ENCODE measurements at places on chromosomes 2 and 18. TPM values are rescaled to one million over a fixed set of nuclear protein-coding genes. Genes with fewer than 3 reads are reported as not detected.

POTEJ gene
- total RNA-seq: not detected

- no peak for DNase-seq
- peaks cover 10% of the 10 kb centered on the region for H3K27me3 ChIP-seq
- no peaks in the 10 kb centered on the region for H3K4me1 ChIP-seq
- 0 out of 2 replicates have a peak, but pooled peaks cover 3% of the 10 kb centered on the region for H3K36me3 ChIP-seq
- no peak overlapping the region for H3K4me3 ChIP-seq
Observed at GRCh38 chr2:110107092-110108079, 8.2 kb downstream of the MALL start.

- peaks cover 22% of the 10 kb centered on the region for H3K36me3 ChIP-seq
- H3K4me3 ChIP-seq: no peak overlapping the region
- H3K4me1 ChIP-seq: peaks cover 71% of the 10 kb centered on the region
- DNase-seq: no peak
- peaks cover 39% of the 10 kb centered on the region for H3K27me3 ChIP-seq
Observed at GRCh38 chr2:119111115-119111975, 47.2 kb downstream of the C1QL2 start.

LONRF2 gene
- total RNA-seq: 0.33 TPM

APOB gene
- 1.5 TPM for total RNA-seq

TMEM178A gene
- total RNA-seq: 13.6 TPM

GRCh38 chr2:25989154-25989553 is 6.9 kb upstream of the KIF3C start:
- no peak overlapping the region for H3K27ac ChIP-seq
- H3K4me1 ChIP-seq: no peaks in the 10 kb centered on the region
- no peak for DNase-seq
- H3K36me3 ChIP-seq: no peaks in the 10 kb centered on the region
- no peak overlapping the region for H3K4me3 ChIP-seq

DPP10 gene
- total RNA-seq: 6.0 TPM

TEKT4 gene
- not detected for total RNA-seq
